HT-29 (cell line): ENCODE measurements at places on chromosomes 6 and 20.
A peak's percentile ranks its signal among the peaks of the same experiment; 100 is the strongest.

- no peak for DNase-seq
These were observed 215.3 kb downstream of the EYA4 start for GRCh38 chr6:133456439-133456838.

- no peak for DNase-seq
These were observed 351.3 kb downstream of the ZFAND3 start for GRCh38 chr6:38170666-38171355.

- no peak for DNase-seq
These were observed 246.3 kb upstream of the RNF24 start for GRCh38 chr20:4261333-4262284.

- no peak for DNase-seq
These were observed 10.5 kb downstream of the AURKA start for GRCh38 chr20:56381501-56381900.

DNA sequence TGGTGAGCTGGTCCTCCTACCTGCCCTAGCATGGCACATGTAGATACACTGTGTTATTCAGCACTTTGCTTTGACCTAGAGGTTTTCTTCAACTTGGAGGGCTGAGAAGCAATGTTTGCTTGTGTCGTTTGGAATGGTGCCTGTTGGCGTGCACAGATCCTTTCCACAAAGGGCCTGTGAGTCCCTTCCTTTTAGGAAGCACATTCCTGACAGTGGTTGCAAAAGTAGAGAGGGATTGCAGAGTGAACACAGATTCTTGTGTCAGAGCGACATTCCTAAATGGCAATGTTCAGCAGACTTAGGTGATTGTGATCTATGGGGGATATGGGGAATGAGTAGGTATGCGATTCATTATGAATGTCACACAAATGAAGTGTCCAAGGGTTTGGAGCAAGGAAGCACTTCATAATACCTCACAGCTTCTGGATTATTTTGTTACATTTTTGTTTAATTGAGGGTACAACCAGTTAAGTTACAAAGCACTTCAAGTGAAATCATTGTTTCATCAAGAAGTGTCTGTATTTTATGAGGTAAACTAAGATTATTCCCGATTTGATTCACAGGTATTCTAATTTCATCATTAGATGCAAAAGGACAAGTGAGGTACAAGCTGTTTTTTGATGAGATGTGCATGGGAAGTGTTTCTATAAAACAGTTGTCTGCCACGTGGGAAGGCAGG lies 713 bp upstream of the RNF144B start:
- no peak for DNase-seq

- no peak for DNase-seq
These were observed 57.5 kb downstream of the SYNJ2 start for GRCh38 chr6:158039178-158039557.

GRCh38 chr6:159390381-159390780 lies 221.2 kb downstream of the FNDC1 start:
- no peak for DNase-seq

GRCh38 chr6:30077218-30077617 lies 1.6 kb upstream of the RNF39 start:
- DNase-seq = peak; percentile 0

GRCh38 chr6:16153211-16153820 lies 24.4 kb downstream of the MYLIP start:
- no peak for DNase-seq

- no peak for DNase-seq
These were observed 216.8 kb downstream of the HACE1 start for GRCh38 chr6:104642871-104643270.

GRCh38 chr6:158519761-158520160 lies 40.1 kb upstream of the TMEM181 start:
- DNase-seq = no peak

- no peak for DNase-seq
These were observed 2.1 kb downstream of the HLA-DPB1 start for GRCh38 chr6:33077908-33078307.

- no peak for DNase-seq
These were observed 598 bp downstream of the OGFR start for GRCh38 chr20:62805155-62805710.

DNA sequence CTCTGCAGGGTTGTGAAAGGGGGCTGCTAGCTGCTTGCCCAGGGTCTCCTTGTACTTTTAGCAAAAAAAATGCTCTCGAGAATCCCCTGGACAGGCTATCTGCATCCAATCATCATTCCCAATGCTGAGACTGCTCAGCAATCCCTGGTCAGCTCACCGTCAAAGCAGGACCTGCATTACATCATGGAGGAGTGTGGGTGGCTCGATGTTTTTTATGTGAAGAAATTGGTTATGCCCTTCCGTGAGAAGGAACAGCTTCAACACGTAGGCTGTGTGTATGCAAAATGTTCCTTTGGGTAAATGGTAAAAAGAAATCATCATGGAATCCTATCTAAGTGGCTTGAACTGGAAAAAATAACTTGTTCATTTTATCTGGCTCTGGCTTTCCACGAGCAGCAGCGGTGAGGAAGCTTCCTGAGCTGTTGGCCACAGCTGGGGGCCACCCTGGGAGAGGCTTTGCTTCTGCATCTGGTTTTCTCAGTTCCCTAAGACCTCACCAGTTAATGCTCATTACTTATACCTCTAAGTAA lies 111.4 kb downstream of the FYN start:
- DNase-seq = no peak

GRCh38 chr6:141452354-141452686 lies 680.4 kb upstream of the GJE1 start:
- no peak for DNase-seq

DNA sequence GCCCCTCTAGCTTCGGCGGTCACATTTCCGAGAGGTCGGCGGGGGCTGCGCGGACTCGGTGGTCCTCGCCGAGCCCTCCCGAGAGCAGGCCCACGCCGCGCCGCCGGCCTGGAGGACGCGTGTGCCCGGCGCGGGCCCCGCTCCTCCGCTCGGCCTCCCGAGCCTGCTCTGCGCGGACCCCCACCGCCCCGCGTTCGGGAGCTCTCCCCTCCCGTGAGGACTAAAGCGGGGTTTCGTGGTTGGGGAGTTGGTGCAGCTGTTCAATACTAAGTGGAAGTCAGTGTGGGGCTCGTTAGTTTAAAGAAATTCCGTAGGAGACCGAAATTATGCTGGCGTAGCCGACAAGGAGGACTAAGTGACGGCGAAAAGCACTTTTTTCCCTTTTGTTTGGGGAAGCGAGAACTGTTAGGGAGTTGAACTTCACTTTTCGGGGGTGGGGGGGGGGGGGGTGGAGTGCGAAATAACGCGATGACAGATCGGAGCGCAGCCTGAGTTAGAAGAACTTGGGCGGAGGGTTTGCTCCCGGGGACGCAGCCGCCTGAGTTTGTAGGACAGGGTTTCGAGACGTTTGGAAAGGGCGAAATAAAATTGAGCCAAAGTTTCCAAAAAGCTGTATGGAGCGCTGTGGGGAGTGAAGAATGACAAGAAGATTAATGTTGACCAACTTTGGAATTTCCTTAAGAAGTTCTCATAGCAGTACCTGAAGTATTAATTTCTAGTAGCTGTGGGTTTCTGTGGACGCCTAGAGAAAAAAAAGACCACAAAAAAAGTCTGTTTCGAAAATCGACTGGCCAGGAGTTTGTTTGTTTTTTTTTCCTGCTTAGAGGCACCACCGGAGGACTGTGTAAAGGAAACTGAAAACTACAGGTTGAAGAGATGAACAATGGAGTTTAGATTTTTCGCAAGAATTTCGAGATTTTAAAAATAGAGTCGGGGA lies 1.4 kb downstream of the QKI start:
- no peak for DNase-seq

- no peak for DNase-seq
These were observed 125.8 kb downstream of the MYB start for GRCh38 chr6:135306740-135307420.
